ENCODE measurements at places on chromosomes 1 and 21.

DNA sequence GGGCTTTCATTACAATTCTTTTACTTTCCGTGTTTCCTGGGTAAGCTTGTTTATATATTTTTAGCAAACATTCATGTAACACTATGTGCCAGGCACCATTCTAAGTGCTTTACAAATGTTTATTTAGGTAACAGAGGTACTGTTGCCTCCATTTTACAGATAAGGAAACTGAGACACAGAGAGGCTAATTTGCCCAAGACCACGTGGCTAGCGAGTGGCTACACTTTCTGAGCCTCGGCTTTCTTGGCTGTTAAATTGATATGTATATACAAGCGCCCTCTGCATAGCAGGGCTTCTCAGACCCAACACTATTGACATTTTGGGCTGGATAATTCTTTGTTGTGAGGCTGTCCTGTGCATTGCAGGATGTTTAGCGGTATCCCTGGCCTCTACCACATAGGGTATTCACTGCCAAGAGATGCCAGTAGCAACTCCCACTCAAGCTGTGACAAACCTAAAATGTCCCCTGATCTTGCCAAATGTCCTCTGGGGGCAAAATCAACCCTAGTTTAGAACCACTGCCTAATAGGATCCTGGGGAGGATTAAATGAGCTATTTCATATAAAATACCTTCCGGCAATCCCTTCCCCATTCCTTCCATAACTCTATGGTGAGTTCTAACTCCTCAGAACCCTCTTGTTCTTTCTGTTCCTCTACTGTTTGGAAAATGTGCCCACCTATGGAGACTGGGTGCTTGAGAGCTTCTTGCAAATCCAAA is 17.2 kb upstream of the ID3 start:
- DNase-seq: no peak

GRCh38 chr1:150372580-150372979 is 8.6 kb downstream of the RPRD2 start:
- no peak for DNase-seq

GRCh38 chr1:64492424-64492823 is 22.5 kb downstream of the CACHD1 start:
- no peak for DNase-seq

DNA sequence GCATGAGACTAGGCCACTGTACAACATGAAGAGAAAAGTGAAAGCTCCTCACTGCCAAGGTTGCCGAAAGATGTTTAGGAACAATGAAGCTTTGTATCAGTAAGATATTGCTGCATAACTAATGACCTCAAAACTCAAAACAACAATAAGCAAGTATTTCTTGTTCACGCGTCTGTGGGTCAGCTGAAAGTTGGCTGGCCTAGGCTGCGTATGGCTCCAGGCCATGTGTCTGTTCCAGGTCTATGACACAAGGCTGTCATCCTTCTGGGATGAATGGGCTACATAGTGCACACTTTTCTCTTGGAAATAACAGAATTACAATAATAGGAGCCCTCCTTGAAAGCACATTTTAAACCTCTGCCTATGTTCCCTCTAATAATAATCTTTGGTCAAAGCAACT is 515.9 kb downstream of the PLPP3 start:
- no peak for DNase-seq

DNA sequence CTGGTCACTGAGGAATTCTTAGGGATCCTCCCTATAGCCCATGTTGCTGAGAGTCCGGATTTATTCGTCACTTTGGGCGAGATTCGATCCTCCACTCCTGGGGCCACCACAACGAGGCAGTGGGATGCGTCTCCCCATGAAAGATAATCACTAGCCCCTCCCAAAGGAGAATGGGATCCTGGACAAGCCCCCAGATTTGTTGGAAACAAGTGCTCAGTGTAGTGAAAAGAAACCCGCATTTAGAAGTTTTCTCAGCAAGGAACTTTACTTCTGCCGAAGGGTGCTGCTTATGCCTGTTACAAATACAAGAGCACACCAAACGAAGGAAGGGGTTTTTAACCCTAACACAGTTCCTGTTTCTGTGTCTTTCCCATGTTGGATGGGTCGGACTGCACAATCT is 83.3 kb downstream of the ZFYVE9 start:
- DNase-seq: no peak

DNA sequence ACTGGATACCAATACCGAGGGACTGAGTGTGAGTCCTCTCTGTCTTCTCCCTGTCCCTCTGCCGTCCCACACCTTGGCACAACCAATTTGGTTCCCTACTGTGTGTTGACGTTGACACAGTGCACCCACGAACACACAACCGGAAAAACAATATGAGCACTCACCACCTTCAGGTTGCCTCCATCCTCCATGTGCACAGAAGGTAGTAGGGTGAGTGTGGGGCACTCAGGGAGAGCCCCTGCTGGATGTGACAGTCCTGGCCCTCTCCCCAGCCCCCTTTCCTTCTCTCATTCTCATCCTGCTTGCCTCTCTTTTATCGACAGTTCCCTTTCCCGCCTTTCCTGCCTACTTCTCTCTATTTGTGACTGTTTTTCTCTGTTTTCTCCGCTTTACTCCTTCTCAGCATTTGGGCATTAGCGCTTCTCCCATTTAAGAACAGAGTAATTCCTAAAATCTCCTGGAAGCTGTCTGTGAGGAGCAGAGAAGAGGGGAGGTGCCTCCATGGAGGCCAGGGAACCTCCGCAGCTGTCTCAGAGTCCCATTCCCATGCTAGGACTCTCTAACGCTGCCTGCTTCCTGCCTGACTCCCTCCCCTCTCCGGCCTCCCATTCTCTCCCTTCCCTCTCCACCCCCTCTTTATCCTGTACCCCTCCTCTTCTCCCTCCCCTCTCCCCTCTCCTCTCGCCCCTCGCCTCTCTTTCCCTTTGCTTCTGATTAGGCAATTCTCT is 16.4 kb downstream of the CADM3 start:
- DNase-seq: no peak

DNA sequence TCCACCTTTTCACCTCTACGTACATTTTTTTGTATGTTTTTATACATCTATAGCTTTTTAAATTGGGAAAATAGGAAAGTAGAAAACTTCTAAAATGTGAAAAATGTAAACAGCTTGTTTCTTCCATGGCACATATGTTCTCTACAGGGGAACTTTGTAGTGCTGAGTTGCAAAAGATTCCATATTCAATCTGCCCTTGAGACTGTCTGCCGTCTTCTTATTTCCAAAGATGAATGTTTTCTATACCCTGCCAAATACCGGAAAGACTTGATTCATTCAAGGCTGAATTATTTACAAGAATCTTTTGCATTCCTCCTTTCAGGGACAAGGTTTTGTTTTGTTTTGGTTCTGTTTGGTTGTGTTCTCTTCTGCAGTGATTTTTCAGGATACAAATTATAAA is 1334.5 kb upstream of the ADGRL4 start:
- no peak for DNase-seq

DNA sequence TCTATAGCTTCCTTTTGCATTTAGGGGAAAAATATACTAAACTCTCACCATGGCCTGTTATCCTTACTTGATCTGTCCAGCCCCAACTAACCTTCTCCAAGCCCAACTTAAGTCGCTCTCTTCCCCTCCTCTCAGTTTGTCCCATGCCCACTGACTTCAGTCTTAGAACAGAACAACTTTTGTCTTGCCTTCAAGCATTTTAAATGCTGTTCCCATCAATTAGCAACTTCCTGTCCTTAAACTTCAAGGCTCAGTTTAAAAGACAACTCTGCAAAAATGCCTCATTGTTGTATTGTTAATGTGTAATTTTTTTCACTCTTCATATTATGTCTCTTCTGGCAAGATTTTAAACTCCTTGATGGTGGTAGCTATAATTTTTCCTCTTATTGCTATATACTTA is 526.9 kb downstream of the NEGR1 start:
- no peak for DNase-seq

GRCh38 chr1:181392613-181393220 is 90.6 kb upstream of the CACNA1E start:
- no peak for DNase-seq

GRCh38 chr1:91827087-91827458 is 58.9 kb downstream of the TGFBR3 start:
- peak; percentile 29 for DNase-seq

GRCh38 chr1:17089506-17089905 is 29.7 kb downstream of the PADI2 start:
- no peak for DNase-seq

- DNase-seq: no peak
Observed at GRCh38 chr1:3304246-3304645, 150.2 kb upstream of the ARHGEF16 start.

GRCh38 chr1:229753764-229754551 is 127.9 kb downstream of the URB2 start:
- DNase-seq: no peak

DNA sequence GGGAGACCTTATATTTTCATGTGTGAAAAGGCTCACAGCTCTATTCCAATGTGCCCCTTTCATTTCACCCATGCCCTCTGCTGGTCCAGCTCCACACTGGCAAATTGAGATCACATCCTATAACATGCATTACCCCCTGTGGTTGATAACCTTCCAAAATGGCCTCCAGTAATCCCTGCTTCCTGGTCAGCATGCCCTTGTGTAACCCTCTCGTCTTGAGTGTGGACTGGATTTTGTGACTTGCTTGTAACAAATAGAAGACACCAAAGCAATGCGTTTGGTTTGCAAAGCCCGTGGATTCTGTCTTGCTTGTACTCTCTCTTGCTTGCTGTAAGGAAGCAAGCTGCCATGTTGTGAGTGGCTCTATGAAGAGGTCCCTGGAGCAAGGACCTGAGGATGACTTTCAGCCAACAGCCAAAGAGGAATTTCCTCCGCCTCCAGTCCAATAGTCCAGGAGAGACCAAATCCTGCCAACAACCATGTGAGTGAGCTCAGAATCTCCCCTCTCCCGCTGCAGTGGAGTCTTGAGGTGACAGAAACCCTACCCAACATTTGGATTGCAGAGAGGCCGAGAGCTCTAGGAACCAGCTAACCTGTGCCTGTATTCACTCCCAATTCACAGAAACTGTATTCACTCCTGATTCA is 17.4 kb downstream of the KCNA10 start:
- no peak for DNase-seq
